ENCODE measurements at places on chromosomes 1 and 21.

GRCh38 chr1:205495237-205495823 lies 9.1 kb upstream of the CDK18 start:
- DNase-seq = peak; percentile 68

DNA sequence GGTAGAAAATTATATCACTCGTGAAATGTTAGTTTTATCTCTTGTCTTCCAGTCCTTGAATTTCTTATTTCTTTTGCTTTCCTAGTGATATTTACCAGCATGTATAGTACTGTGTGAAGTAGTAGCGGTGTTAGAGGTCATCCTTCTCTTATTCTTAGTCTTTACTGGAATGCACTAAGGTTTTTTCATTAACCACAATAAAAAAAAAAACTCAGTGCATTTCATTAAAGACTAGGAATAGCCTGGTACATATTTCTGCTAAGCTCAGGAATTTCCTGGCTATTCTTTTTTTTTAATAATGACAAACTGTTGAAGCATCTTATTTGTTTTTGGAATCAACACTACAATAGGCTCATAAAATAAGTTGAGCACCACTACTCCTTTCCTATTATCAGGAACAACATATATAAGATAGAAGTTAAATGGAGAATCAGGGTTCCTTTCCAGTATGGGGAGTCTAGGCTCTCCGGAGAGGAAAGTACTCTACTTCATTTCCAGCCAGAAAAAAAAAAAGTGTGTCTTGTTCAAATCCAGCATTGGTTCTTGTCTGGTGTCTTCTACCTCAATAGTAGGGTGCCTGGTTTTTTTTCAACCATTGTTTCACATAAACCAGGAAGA lies 60.0 kb downstream of the TNFSF18 start:
- DNase-seq = no peak

DNA sequence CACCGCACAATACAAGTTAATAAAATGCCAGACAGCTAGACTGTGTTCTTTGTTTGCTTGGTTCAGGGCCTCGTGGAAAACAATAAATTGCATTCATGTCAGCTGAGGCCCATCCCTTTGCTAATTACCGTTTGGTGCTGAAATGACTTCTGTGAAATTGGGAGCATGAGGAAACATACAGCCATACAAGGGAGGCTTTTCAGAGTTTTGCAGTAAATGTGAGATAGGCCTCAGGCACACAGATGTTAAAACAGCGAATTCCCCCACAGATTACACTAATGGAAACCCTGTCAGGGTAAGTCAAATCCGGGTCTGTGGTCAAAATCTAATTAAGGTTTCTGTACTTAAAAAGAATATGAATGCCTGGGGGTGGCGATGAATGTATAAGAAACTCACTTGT lies 173.5 kb upstream of the LMO4 start:
- DNase-seq = no peak

GRCh38 chr1:36023098-36023769 lies 60.7 kb upstream of the TEKT2 start:
- no peak for DNase-seq

- DNase-seq = no peak
Observed at GRCh38 chr1:97082160-97082848, 360.7 kb downstream of the PTBP2 start.

DNA sequence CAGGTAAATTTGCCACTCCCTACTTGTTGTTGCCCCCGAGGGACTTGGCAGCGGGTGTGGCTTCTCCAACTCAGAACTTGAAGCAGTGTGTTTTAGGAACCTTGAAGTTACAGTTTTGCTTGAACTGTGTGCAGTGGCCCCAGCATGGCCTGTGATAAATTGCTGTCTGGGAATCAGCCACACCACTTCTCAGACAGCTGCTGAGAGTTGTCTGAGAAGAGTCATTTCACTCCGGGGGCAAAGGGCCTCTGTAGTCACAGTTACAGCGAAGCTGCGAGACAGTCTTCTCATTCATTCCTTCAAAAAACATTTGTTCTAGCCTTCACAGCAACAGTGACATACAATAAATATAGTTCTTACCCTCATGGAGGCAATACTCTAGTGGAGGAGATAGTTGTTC lies 70.3 kb downstream of the PROX1 start:
- no peak for DNase-seq

- DNase-seq = no peak
Observed at GRCh38 chr1:83698644-83699043, 300.3 kb downstream of the TTLL7 start.

- no peak for DNase-seq
Observed at GRCh38 chr1:39144924-39145323, 59.6 kb upstream of the MACF1 start.

- DNase-seq = no peak
Observed at GRCh38 chr21:33566514-33566913, 22.0 kb downstream of the DONSON start.

DNA sequence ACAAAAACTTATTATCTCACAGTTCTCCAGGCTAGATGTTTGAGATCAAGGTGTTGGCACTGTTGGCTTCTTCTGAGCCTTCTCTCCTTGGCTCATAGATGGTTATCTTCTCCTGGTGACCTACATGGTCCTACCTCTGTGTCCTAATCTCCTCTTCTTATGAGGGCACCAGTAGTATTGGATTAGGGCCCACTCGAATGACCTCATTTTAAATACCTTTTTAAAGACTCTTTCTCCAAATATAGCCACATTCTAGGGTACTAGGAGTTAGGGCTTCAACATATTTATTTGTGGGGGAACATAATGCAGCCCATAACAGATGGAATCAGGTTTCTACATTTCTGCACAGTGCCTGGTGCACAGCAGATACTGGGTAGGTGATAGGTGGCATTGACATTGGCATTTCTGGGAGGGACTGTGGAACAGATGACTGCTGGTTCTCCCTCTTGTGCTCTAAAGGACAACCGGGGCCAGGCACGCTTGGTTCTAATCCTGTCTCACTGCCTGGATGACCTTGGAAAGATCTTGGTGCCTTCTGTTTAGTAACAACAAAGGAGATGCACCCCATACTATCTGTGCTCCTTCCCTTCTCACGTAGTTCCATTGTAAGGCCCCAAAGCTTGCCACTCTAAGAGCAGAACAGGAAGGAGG lies 140.3 kb downstream of the PLPP3 start:
- no peak for DNase-seq

DNA sequence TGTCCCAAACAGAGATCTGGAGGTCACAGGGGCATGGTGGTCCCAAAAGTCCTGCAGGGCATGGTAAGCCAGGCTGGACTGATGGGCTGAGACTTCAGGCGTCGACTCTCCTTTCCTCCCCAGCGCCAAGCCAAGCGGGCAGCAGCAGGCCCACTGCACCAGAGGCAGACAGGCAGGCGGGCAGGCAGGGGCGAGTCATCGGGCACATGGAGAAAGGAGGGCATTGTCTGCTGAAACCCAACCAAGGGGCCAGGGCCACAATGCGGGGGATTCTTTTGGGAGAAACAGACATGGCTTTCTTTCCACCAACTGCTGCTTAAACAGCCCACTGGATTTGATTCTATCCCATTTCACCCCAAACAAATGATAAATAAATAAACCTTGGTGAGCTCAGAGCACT lies 46.2 kb downstream of the TRABD2B start:
- no peak for DNase-seq

DNA sequence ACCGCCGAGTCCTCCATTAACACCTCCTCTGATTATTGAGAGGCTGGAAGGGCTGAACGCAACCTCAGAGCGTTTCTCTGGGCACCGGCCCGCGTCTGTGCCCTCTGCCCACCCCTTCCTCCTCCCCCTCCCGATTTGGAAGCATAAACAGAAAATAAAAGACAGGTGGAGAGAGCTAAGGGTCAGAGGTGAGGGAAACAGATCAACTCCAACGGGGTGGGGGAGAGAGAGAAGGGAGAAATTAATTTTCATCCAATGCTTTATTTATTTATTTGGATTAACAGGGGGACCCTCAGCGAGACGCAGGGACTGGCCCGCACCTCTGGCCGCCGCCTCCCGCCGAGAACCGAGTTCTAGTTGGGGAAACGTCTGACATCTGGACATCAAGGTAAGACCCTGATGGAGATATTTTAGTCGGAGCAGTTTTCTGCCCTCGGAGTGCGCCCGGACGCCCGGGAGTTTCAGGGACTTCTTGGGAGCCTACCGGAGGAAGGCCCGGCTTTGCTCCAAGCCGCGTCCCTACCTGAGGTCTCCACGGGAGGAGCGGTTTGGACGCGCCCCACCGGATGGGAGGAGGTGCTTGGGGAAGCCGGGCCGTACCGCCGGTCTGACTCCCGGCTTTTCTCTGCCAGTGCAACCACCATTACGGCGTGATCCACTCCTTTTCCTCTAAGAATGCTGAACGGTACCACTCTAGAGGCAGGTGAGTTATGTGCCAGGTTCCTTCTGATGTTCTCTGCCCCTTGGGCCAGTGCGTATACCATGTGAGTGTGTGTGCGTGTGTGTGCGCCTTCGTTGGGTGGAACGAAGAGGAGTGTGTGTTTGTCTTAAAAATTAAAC lies 5.1 kb upstream of the LHX9 start:
- DNase-seq = no peak

GRCh38 chr1:217342105-217342504 lies 288.8 kb downstream of the GPATCH2 start:
- no peak for DNase-seq

DNA sequence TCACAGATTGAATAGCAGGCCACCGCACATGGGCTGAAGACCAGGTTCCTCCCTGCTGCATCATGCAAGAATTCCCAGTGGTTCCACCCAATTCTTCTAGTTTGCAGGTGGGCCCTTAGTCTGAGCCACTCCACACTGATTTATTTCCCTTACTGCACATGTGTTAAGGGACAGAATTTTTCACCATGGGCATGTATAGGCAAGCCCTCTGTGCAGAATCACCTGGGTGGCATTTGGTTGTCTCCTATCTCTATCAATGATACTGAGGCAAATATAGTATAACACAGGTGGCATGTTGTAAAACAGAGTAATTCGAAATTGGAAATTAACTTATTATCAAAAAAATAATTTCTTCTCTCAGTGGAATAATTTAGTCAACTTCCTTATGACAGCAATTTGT lies 1892.4 kb downstream of the NCAM2 start:
- no peak for DNase-seq
